Renal cortex interstitium (tissue), 15 donors: ENCODE measurements at places on chromosomes 3 and 15. TPM values are rescaled to one million over a fixed set of nuclear protein-coding genes. Genes with fewer than 3 reads are reported as not detected.

Gene XCR1
- polyA plus RNA-seq = 0.20 TPM

GRCh38 chr3:186057594-186057993 lies 51.3 kb downstream of the ETV5 start:
- no peak for DNase-seq

GRCh38 chr15:60337076-60337475 lies 60.7 kb downstream of the ANXA2 start:
- no peak for DNase-seq

DNA sequence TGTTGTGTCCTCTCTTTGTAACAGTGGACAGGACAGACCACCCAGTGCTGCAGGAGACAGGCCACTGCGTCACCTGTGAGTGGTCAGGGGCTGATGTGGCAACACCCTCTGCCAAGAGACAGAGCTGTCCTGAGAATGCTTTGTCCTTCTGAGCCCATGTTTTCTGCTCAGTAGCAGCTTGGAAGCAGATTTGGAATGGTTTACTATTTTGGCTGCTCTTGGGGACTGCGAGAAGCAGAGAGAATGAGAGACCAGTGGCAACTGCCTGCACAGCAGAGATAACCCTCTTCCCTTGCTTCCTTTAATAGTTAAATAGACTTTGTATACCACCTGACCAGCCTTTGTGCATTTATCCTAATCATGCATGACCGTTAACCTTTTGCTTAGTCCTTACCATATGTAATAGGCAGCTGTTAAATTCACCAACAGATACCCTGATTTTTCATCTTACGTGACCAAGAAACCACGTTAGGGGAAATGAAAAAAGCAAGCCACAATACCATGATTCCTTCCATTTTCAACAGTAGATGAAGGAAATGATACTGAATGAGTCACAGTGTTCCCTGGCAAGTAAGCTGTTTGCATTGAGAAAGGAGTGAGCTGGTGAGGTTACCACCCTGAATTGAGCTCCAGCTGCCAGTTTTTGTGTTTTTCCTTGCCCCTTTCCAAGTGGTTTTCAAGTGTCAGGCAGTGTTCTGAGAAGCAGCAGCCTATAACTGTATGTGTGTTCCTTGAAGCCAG lies 35.5 kb downstream of the B3GALNT1 start:
- no peak for DNase-seq

Gene NEO1
- polyA plus RNA-seq = 150 TPM

Gene ACKR4
- polyA plus RNA-seq = 2.1 TPM

Gene SNX1
- 113 TPM for polyA plus RNA-seq

GRCh38 chr15:94252906-94253491 lies 21.6 kb downstream of the MCTP2 start:
- no peak for DNase-seq

Gene ITIH3
- 7.2 TPM for polyA plus RNA-seq

DNA sequence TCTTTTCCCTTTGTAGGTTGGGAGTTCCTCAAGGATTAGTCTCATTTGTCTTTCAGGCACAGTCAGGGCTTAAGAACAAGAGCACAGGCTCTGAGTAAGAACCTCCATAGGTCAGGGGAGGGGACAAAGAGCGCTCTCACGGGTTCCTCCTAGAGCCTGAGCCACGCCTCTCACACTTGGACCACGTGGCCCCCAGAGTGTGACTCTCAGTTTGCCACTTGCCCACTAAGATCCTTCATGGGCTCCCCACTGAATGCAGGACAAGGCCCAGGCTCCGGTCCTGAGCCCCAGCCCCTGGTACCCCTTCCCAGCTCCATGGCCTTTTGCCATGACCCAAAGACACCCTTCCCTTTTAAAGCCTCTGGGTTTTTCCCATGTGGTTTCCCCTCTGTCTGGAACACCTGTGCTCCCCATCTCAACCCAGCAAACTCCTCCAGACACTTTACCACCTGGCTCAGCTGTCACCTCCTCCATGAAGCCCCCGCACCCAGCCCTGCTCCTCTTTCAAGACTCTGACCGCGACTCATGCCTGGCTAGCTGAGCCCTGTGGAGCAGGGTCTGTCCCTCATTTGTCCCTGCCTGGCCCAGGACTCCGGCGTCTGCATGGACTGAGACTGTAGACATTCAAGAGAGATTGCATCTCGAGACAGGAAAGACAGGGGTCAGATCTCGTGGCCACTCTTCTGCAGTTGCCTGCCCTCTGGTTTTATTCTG lies 32.7 kb downstream of the IQSEC1 start:
- DNase-seq = no peak

DNA sequence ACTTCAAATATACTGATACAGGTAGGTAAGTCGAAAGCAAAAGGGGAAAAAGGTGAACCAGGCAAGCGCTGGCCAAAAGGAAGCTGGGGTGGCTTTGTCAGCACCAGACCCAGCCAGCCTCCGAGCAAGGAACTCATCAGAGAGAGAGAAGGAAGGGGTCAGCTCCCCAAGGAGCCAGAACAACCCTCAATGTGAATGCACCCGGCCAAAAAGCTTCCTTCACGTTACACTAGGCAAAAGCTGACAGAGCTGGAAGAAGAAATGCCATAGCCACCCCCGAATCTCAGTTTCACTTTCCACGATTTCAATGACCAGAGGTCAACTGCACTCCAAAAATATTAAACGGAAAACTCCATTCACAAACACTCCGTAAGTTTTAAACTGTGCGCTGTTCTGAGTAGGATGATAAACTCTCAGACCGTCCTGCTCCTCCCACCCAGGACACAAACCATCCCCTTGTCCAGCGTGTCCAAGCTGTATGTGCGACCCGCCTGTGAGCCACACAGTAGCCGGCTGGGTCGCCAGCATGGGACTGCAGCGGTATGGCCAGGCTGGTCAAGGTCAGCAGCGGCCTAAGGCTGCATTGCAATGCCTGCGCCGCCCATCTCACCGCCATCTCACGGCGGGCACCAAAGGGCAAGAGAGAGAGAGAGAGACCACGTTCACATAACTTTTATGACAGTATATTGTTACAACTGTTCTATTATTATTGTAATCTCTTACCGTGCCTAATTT lies 29.7 kb downstream of the CYFIP1 start:
- DNase-seq = no peak

DNA sequence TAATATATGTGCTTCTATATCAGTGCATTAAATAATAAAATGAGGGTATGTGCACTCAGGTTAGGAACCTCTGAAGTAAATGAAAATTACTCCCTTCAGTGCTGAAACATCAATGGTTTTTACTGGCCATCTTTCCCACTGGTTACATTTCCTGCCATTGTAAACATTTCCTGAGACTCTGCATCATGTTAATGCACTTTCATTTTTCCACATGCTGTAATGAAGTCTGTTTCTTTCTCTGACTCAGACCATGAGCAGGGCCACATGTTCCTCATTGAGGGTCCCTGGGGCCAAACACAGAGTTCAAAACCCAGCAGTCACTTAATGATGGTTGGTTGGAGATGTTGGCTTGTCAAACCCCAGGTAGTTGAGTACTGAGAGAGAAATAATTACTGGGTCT lies 15.3 kb downstream of the FAM3D start:
- no peak for DNase-seq

DNA sequence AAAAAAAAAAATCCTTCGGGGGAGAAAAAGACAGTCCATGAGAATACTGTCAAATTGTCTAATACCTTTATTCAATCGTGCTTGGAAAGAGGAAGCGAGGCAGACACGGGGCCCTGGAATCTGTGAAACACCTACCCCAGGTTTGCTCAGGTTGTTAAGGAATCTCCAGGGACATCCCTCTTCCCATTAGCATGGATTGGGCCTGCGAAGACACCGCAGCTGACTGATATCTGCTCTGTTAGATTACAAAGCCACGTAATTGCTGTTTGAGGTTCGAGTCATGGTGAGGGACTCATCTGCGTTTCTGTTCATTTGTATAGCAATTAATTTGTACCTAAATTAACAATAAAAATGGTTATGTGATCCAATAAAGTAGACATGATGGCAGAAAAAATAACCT lies 91.0 kb downstream of the BDH1 start:
- DNase-seq = no peak

GRCh38 chr3:48232734-48233133 lies 8.2 kb upstream of the ZNF589 start:
- DNase-seq = peak; percentile 53

- DNase-seq = no peak
Measured at GRCh38 chr15:48954538-48954937, 9.2 kb downstream of the SHC4 start.

Gene SCAANT1
- 1.5 TPM for polyA plus RNA-seq

DNA sequence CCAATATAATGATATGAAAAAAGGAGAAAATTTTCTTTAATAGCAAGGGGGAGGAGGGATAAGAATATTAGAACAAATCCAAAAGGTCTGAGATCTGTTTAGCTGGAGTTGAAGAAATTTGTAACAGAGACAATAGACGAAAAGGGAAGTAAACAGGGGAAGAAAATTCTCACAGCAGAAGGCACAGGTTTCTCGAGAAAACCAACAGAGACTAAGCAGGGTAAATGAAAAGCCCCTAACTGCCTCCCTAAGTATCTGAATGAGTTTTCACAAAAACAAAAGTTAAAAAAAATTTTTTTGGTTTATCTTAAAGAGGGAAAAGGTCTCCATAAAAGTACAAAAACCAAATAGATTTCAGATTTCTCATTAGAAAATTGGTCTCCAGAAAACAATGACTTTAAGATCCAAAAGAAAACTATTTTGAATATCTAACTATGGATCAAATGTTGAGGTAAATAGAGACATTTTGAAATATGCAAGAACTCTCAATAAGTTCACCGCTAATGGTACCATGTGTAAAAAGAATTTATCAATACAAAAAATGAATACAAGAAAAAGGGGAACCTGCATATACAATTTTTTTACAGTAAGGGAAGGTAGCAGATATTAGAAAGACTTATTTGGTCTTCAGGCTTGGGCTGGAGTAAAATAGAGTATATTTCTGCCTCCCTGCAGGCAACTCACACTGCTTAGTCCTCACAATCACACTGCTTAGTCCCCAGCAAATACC lies 23.9 kb upstream of the NEK10 start:
- no peak for DNase-seq

DNA sequence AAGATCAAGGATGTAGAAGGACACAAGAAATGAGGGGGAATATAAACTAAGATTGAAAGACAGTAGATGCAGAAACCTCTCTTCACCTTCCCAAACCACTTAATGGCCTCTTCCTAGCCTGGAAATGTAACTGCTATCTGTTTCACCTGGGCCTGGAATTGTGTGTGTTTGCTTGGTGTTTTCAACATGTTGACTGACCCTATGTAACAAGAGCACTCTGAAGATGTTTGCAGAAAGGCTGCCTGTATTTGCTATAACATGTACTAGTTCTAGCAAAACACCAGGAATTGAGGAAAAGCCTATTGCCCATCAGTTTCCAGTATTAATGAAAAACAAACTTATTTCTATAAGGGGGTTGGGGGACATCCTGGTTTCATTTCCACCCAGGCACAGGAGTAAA lies 248.3 kb downstream of the WDR72 start:
- no peak for DNase-seq

DNA sequence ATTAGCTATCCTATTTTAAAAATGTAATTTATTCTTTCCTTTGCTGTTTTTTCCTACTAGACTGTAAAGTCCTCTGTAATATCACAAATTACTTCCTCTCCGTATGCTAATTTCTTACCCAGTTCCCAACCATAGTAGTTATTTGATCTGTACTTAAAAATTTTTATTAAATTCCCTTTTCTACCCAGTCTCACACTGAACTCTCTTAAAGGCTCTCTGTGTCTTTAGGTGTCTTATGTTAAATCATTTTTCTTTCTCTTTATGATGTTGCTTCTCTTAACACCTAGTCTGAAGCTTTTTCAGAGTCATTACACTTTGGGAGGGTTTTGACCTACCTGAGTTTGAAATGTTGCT lies 378.6 kb downstream of the NSUN3 start:
- DNase-seq = no peak

Gene GMNC
- polyA plus RNA-seq = 6.4 TPM

- DNase-seq = no peak
Measured at GRCh38 chr3:14152233-14152962, 26.0 kb downstream of the XPC start.

DNA sequence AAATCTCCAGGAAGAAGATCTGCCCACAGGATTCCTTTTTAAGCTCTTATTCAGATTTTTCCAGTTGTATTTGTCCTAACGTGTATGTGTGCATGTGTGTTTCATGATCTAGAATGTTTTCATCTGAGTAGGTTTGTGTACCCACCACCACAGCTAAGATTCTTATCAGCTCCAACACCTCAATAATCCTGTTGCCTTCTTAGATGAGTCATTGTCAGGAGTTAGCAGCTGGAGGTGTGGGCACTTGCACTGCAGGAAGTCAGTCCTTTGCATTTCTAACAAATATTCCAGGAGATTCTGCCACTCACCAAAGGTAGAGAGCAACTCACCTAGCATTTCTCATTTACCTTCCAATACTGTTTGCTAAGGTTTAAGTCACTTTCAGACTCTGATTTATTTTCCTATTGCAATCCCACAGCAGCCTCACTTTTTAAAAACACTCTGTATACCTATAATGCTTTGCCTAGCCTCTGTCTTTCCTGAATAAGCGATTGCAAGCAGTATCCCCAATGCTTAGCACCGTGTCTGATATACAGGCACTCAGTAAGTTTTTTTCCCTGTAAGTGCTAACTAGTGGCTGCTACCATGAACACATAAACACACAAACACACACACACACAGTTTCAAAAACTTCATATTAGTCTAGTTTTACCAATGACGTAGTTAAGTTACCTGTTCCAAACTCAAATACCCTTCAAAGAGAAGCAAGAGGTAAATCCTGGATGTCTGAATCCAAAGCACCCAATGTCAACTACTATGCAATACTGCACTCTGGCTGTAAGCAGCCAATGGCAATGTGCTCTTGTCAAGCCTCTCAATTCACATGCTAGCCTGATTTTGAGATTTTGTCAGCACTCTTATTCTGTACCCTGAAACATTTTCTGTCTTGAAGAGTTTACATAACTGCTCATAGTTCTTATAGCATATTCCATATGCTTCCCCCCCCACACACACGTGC lies 713.5 kb upstream of the LMCD1 start:
- DNase-seq = no peak
